ENCODE measurements at places on chromosomes 11 and 22.

GRCh38 chr11:10978198-10978597, 120.3 kb upstream of the ZBED5 start:
- DNase-seq: no peak

GRCh38 chr22:40819599-40820140, 524 bp upstream of the SLC25A17 start:
- no peak for DNase-seq

DNA sequence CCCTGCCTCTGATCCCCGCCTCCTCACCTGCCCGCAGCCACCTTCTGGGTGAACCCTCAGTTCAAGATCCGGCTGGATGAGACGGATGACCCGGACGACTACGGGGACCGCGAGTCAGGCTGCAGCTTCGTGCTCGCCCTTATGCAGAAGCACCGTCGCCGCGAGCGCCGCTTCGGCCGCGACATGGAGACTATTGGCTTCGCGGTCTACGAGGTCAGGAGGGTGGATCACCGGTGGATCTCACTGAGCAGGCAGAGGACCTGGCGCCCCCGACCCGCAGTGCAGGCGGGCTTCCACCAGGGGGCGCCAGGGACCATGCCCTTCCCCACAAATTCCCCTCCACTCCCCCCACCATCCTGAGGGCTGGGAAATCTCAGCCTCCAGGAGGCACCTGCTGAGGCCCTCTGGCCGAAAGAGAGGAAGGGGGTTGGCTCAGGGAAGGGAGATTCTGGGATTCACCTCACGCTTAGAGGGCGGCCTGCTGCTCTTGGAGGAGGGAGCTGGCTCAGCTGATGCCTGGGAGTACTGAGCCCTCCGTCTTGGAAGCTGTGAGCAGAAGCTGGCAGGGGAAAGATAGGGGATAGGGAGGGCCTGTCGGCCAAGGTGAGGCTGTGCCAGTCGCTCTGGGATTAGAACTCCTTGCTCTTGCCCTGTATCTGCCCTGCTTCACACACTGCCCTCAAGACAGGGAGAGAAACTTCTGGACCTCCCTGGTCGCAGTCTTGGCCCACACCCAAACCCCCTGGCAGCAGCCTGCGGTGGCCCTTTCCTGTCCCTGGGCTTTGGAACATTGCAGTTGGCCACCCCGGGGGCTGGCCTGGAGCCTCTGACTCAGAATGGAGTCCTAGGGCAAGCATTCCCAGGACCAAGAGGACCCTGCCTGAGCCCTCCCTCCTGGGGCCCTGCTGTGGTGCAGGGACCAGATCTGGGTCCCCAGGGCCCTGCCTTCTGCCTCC, 23.2 kb downstream of the CAPN1 start:
- DNase-seq: no peak

GRCh38 chr11:82864268-82864667, 36.0 kb downstream of the PRCP start:
- DNase-seq: peak; percentile 11

DNA sequence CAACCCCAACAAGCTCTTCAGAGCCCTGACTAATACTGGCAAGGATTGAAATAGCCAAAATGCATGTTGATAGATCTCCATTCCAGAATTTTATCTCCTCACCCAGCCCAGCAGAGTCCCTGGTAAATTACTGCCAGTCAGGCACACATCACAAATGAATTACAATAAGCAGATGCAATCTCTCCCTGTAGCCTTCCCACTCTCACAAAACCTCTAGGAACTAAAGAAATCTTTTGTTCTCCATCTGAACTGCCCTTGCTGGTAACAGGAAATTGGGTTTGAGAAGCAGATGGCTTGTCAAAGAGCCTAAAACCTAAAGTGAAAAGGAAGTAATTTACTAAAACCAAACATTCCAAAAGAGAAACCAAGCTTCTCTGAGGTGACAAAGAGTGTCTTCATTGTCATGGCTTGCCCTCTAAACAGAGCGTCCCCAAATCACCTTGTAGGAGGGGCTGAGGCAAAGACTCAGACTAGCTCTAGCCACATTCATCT, 59.5 kb downstream of the FAM168A start:
- DNase-seq: no peak

- DNase-seq: no peak
Observed at GRCh38 chr11:130124096-130124495, 35.5 kb upstream of the ST14 start.

DNA sequence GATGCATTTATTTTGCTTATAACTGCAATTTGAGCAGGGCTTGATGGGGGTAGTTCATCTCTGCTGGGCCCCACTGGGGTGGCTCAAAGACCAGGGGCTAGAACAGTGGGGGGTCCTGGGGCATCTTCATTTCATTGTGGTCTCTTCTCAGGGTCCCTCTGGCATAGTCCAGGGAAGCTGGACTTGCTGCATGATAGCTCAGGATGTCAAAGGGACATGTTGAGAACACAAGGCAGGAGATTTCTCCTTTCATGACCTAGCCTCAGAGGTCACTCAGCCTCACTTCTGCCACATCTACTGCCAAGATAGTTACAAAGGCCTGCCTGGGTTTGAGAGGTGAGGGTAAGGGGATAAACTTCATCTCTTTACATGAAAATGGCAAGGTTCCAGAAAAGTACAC, 89.5 kb downstream of the CWC15 start:
- DNase-seq: no peak

- DNase-seq: no peak
Observed at GRCh38 chr11:1022908-1023810, 13.4 kb downstream of the MUC6 start.

- DNase-seq: no peak
Observed at GRCh38 chr22:19546680-19547079, 22.5 kb upstream of the CLDN5 start.

DNA sequence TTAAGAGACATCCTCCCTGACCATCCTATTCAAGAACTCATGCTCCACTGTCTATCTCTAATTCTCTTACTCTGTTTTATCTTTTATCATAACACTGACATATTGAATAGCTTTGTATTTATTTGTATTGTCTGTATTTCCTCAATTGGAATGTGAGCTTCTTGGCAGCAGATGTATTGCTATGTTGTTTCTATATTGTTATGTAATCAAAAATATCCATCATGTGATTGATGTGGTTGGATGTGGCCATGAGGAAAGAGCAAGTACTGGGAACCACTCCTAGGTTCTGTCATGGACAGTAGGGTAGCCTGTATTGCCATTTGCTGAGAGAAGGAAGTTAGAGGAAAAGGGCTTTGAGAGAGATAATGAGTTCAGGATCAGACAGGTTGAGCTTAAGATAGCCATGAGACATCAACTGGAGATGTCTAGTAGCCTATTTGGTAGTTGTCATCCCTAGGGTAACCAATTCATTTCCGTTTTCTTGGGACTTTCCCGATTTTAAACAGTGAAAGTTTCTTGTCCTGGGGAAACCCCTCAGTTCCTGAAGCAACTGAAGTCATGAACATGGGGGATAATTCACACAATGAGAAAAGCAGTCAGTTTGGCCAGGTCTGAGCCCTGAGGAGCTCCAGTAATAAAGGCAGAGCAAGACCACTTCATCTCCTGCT, 404.5 kb downstream of the INSC start:
- no peak for DNase-seq

DNA sequence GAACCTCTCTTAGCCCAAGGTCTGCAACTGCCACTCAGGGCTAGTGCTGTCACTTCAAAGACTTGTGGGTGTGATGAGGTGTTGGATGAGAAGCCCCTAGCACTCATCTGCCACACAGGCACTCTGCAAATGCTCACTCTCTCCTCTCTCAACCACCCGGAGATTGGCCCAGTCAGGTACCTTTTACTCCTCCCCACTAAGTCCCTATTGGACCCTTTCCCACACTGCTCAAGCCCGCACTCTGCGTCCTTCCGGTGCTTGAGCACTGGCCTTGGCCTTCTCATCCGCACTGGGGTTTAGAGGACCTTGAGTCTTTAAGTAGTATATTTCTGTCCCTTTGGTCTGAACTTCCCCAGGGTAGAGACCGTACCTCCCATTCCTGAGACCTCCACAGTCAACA, 308.0 kb downstream of the NXPE2 start:
- DNase-seq: no peak

Data from muscle of arm (tissue), 14 donors.